ENCODE measurements at places on chromosomes 4 and X. TPM values are rescaled to one million over a fixed set of nuclear protein-coding genes. Genes with fewer than 3 reads are reported as not detected.

STOX2 gene
- 10.0 TPM for total RNA-seq

PFKFB1 gene
- 0.31 TPM for total RNA-seq

IL2 gene
- not detected for total RNA-seq

PABPC1L2B gene
- not detected for total RNA-seq

SLC26A1 gene
- 0.68 TPM for total RNA-seq

TCEAL5 gene
- total RNA-seq = not detected

EGFL6 gene
- not detected for total RNA-seq

AFP gene
- total RNA-seq = 0.24 TPM

STX18 gene
- 25.6 TPM for total RNA-seq

TLR6 gene
- 0.73 TPM for total RNA-seq

GPR119 gene
- total RNA-seq = not detected

PAGE2 gene
- total RNA-seq = not detected

PLXNA3 gene
- 82.6 TPM for total RNA-seq

SLC9B1 gene
- total RNA-seq = not detected

CXCL1 gene
- total RNA-seq = 414 TPM

SLC10A4 gene
- 0.61 TPM for total RNA-seq

ADGRL3 gene
- total RNA-seq = 0.66 TPM

Data from Calu3 (cell line).